ENCODE measurements at places on chromosomes 7 and 10.
A peak's percentile ranks its signal among the peaks of the same experiment; 100 is the strongest.

GRCh38 chr7:90412458-90413184, 9.4 kb downstream of the CLDN12 start:
- no peak for ATAC-seq
- no peaks in the 10 kb centered on the region for H3K27me3 ChIP-seq
- H3K36me3 ChIP-seq, result peaks cover 13% of the 10 kb centered on the region
- no peak overlapping the region for H3K27ac ChIP-seq
- H3K4me1 ChIP-seq, result no peaks in the 10 kb centered on the region

GRCh38 chr7:82449910-82450309, 6.3 kb upstream of the CACNA2D1 start:
- H3K4me3 ChIP-seq, result no peak overlapping the region
- no peak overlapping the region for H3K27ac ChIP-seq
- H3K36me3 ChIP-seq, result no peaks in the 10 kb centered on the region
- peaks cover 8% of the 10 kb centered on the region for H3K27me3 ChIP-seq

- H3K36me3 ChIP-seq, result peaks cover 8% of the 10 kb centered on the region
- H3K27me3 ChIP-seq, result no peaks in the 10 kb centered on the region
- peaks cover 8% of the 10 kb centered on the region for H3K4me1 ChIP-seq
- ATAC-seq, result no peak
- no peak overlapping the region for H3K4me3 ChIP-seq
Measured at GRCh38 chr7:70060298-70061068, 462.2 kb downstream of the AUTS2 start.

DNA sequence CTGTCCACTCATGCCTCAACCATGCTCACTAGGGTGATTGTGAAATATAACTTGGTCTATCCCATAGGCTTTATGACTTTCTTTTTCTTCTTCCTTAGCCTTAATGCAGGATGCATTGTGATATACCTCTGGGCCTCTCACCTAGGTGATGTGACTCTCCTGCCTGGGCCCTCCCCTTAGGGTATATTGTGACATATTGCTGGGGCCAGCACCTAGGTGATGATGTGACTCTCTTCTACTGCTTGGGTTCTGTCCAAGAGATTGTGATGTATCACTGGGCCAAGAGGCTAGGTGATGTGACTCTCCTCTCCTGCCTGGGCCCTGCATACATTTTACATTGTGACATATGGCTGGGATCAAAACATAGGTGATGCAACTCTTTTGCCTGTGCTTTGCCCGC, 14.7 kb upstream of the ZNF107 start:
- H3K36me3 ChIP-seq, result no peaks in the 10 kb centered on the region
- no peaks in the 10 kb centered on the region for H3K4me1 ChIP-seq
- no peak overlapping the region for H3K27ac ChIP-seq
- no peak for ATAC-seq
- no peak overlapping the region for H3K4me3 ChIP-seq

DNA sequence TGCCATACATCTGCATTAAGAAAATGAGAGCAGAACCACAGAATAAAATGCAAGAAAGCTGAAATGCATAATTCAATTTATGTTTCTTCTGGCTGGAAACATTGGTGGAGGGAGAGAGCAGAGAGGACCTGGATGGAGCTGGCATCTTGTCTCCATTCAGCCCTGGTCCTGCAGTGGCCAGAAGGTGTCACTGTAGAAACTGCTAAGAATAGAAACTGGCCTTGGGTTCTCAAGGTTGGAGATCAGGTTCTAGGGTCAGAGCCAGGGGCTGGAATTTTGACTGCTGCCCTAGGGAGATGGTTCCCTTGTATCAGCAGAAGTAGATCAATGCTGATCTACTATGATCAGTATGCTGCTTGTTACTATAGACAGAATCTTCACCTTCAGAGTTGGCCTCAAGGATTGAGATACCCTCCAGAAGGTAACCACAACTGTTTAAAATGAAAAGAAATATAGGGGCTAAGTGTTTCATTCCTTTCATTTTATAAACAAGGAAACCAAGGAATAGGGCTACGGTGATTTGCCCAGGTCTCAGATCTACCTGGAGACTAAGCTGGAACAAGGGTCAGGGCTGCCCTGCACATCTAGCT, 13.1 kb downstream of the TAS2R41 start:
- H3K27ac ChIP-seq, result no peak overlapping the region
- H3K4me1 ChIP-seq, result peaks cover 7% of the 10 kb centered on the region
- H3K4me3 ChIP-seq, result no peak overlapping the region
- ATAC-seq, result no peak

DNA sequence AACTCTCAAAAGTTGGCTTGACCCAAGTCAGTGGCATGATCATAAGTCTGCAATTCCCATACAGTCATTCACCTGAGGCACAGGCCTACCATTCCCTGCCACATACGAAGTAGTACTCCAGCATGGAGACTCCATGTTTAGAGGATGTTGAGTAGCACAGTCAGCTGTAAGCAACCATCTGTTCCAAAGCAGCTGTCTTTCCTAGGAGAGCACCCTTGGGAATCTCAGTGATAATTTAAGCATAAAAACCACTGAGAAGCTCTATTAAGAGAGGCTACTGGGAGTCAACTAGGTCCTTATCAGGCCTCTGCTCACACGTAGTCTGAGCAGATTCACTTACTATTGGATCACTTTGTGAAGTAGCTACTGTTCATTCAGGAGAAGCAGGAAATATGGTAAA, 61.6 kb upstream of the UNC5B start:
- no peaks in the 10 kb centered on the region for H3K27me3 ChIP-seq
- no peak for ATAC-seq
- H3K4me1 ChIP-seq, result no peaks in the 10 kb centered on the region
- H3K36me3 ChIP-seq, result no peaks in the 10 kb centered on the region
- H3K27ac ChIP-seq, result no peak overlapping the region

DNA sequence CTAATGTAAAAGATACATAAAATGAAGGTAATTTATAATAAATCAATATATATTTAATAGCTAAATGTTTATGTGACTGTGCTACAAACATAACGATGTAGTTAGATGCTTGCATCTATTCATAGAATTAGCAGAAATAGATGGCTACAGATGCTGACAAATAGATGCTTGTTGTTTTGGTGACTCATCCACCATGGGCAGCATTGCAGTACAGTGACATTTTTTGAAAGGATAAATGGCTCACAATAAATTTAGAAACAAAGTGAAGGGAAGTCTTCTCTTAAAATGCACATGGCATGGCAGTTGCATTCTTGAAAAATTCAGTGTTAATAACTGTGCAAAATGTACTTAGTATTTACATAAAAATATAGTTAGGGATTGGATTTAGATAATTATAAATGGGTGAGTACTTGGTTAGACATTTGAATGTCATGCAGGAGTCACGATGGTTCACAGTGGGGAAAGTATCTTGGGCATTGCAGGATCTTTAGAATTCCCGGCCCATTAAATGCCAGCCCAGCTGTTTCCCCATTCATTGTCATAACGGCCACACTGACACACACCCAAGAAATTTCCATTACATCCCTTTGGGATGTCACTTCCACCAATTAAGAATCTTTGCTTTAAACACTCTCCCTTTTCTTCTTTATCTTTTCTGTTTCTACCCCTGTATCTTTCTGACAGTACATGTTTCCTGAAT, 564.1 kb downstream of the ATRNL1 start:
- no peak for ATAC-seq
- no peaks in the 10 kb centered on the region for H3K27me3 ChIP-seq
- no peaks in the 10 kb centered on the region for H3K36me3 ChIP-seq
- H3K4me3 ChIP-seq, result no peak overlapping the region

GRCh38 chr7:39727231-39728012, 104.0 kb downstream of the RALA start:
- ATAC-seq, result no peak
- no peak overlapping the region for H3K4me3 ChIP-seq
- H3K27me3 ChIP-seq, result no peaks in the 10 kb centered on the region
- H3K36me3 ChIP-seq, result no peaks in the 10 kb centered on the region
- H3K27ac ChIP-seq, result no peak overlapping the region

DNA sequence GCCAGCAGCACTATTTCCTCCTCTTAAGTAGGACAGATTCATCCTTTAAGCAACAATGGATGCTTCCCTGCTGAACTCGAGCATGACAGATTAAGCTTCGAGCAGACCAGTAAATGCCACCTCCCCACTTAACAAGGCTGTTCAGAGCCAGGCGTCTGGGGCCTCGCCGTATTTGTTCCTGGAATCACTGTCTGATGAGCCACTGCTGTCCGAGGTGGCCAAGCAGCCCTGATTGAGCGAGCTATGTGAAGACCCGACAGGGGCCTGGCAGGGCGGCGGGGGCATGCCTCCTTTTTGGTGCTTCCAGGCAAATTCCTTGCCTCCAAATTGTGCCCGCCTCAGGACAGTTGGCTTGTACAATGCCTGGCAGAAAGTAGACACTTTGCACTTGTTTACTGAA, 862.6 kb downstream of the NRG3 start:
- no peaks in the 10 kb centered on the region for H3K36me3 ChIP-seq
- no peak overlapping the region for H3K4me3 ChIP-seq
- no peaks in the 10 kb centered on the region for H3K4me1 ChIP-seq
- no peak for ATAC-seq

DNA sequence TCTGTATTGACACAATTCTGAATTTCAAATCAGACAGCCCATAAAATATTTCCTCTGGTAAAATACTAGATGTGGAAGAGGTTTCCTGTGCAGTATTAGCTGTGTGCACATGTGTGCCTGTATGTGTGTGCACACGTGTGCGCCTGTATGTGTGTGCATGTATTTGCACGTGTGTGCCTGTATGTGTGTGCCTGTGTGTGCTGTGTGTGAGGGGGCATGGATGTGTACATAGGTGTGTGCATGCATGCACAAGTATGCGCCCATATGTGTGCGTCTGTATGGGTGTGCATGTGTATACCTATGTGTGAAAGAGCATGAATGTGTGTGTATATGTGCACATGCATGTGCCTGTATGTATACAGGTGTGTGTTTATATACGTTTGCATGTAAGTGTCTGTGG, 191.4 kb downstream of the KLF6 start:
- no peaks in the 10 kb centered on the region for H3K36me3 ChIP-seq
- peaks cover 13% of the 10 kb centered on the region for H3K27me3 ChIP-seq
- no peak overlapping the region for H3K27ac ChIP-seq
- no peaks in the 10 kb centered on the region for H3K4me1 ChIP-seq
- ATAC-seq, result no peak

- peak overlapping the region; percentile 62 for H3K27ac ChIP-seq
- no peak for ATAC-seq
- peaks cover 24% of the 10 kb centered on the region for H3K4me1 ChIP-seq
- H3K27me3 ChIP-seq, result no peaks in the 10 kb centered on the region
Measured at GRCh38 chr10:43110338-43111071, 27.7 kb upstream of the CSGALNACT2 start.

DNA sequence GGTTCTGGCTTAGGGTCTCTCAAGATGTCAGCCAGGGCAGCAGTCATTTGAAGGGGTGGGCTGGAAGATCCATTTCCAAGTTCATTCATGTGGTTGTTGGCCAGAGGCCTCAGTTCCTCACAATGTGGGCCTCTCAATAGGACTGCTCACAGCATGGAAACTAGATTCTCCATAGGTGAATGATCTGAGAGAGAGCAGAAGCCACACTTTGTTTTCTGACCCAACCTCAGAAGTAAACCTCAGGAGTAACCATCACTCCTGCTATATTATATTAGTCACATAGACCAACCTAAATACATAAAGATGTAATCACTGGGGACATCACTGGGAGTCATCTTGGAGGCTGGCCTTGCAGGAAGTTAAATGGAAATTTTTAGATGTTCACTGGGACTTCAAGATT, 42.2 kb downstream of the GBF1 start:
- peaks cover 39% of the 10 kb centered on the region for H3K36me3 ChIP-seq
- peaks cover 41% of the 10 kb centered on the region for H3K4me1 ChIP-seq
- no peaks in the 10 kb centered on the region for H3K27me3 ChIP-seq

DNA sequence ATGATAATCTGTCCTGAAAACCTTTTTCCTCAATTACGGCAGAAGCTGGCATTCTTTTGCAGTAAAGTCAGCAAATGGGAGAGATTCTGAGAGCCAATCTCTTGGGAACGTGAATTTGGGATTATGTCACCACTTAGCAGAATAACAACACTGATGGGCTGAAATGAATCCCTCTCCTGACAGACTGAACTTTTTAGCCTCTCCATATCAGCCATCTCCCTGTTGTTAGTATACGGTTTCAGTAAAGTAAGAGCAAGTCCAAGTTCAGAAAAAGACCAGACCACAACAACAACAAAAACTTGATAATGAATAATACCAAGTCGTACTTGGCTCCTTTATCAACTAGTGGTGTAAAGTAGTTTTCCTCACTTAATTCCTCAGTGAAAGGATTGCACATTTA, 1048.8 kb downstream of the GATA3 start:
- H3K27me3 ChIP-seq, result no peaks in the 10 kb centered on the region
- H3K36me3 ChIP-seq, result no peaks in the 10 kb centered on the region
- H3K4me1 ChIP-seq, result no peaks in the 10 kb centered on the region
- no peak for ATAC-seq
- no peak overlapping the region for H3K4me3 ChIP-seq

DNA sequence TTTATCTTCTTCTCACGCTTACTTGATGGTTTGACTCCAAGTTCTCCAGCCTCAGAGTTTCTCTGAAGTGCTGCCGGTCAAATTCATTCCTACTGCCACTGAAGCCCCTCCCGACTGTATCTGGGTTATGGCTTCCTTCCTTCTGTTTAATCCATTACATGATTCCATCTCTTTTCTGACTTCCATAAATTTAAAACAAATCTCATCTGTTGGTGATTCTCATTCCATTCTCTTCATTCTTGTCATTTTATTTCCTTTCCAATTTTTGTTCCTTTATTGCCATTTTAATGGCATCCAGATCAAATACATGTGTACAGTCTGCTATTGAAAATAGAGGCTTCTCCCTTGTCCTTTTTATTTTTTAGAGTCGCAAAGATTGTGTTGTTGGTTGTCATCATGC, 25.4 kb upstream of the HIBADH start:
- no peak overlapping the region for H3K4me3 ChIP-seq
- H3K4me1 ChIP-seq, result peaks cover 9% of the 10 kb centered on the region
- H3K27ac ChIP-seq, result no peak overlapping the region
- peaks cover 8% of the 10 kb centered on the region for H3K36me3 ChIP-seq
- no peaks in the 10 kb centered on the region for H3K27me3 ChIP-seq
- no peak for ATAC-seq

GRCh38 chr7:91302794-91303193, 38.6 kb downstream of the FZD1 start:
- H3K36me3 ChIP-seq, result no peaks in the 10 kb centered on the region
- ATAC-seq, result no peak
- no peaks in the 10 kb centered on the region for H3K27me3 ChIP-seq
- H3K4me3 ChIP-seq, result no peak overlapping the region
- no peaks in the 10 kb centered on the region for H3K4me1 ChIP-seq

- H3K27ac ChIP-seq, result no peak overlapping the region
- no peak overlapping the region for H3K4me3 ChIP-seq
- no peaks in the 10 kb centered on the region for H3K4me1 ChIP-seq
- H3K27me3 ChIP-seq, result no peaks in the 10 kb centered on the region
Measured at GRCh38 chr10:81570349-81570748, 304.6 kb upstream of the NRG3 start.

DNA sequence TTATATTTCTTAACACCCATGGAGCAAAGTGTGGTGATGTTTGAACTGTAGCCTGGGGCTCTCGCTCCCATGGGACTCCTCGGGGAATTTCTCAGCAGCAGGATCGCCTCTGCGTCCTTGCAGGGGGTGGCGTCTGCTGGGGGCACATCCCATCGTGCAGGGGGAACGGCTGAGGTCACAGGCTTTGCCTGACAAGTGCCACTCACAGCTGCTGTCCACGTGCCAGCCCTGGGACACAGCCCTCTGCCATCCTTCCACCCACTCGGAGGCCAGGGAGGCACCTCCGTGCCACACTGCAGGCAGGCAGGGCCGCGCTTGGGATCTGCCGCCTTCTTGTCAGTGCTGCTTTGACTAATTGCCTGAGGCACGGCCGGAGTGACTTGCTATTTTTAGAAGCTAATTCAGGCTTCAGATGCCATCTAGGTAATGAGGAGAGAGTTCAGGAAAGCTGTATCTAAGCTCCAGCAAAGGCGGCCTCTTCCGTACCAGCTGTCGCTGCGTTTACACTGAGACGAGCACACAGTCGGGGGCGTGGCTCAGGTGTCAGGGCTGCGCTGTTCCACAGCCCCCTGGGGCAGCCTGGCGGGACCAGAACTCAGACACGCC, 45.7 kb downstream of the PITRM1 start:
- no peaks in the 10 kb centered on the region for H3K27me3 ChIP-seq
- H3K36me3 ChIP-seq, result peaks cover 64% of the 10 kb centered on the region
- ATAC-seq, result no peak

Data from stimulated activated memory B cell treated with anti-CD40 and anti-IgM and Interleukin-4, amounts not matched to agents 10 μg/mL and 1 μg/mL and 100 μg/mL, for 72 hours (primary cell).